ENCODE measurements at places on chromosomes 12 and 14. TPM values are rescaled to one million over a fixed set of nuclear protein-coding genes. Genes with fewer than 3 reads are reported as not detected.

BDKRB1 gene
- total RNA-seq = not detected

SMIM41 gene
- not detected for total RNA-seq

LRCOL1 gene
- total RNA-seq = not detected

NANOG gene
- total RNA-seq = not detected

RERG gene
- not detected for total RNA-seq

IL31 gene
- total RNA-seq = 5.5 TPM

HNRNPC gene
- total RNA-seq = 958 TPM

TAS2R20 gene
- total RNA-seq = 2.1 TPM

HSP90AA1 gene
- 993 TPM for total RNA-seq

CD27 gene
- 82.1 TPM for total RNA-seq

CCDC175 gene
- not detected for total RNA-seq

VWF gene
- total RNA-seq = not detected

BHLHE41 gene
- not detected for total RNA-seq

MUCL1 gene
- total RNA-seq = not detected

UBC gene
- 883 TPM for total RNA-seq

SERPINA10 gene
- total RNA-seq = not detected

APOF gene
- not detected for total RNA-seq

GPR84 gene
- 2.3 TPM for total RNA-seq

CIT gene
- total RNA-seq = 40.3 TPM

ADCY6 gene
- total RNA-seq = 0.78 TPM

MSRB3 gene
- not detected for total RNA-seq

GPD1 gene
- total RNA-seq = 0.88 TPM

MMP17 gene
- 0.39 TPM for total RNA-seq

PRPH gene
- not detected for total RNA-seq

KRT2 gene
- total RNA-seq = not detected

FBRSL1 gene
- 80.2 TPM for total RNA-seq

AKAP5 gene
- 1.1 TPM for total RNA-seq

OR6C3 gene
- total RNA-seq = not detected

RND1 gene
- 7.9 TPM for total RNA-seq

OR4N2 gene
- not detected for total RNA-seq

KRT7 gene
- total RNA-seq = 21.2 TPM

TEX52 gene
- total RNA-seq = 0.17 TPM

GPRC5A gene
- total RNA-seq = not detected

All from activated T-helper 1 cell treated with anti-CD3 and anti-CD28 coated beads, Interleukin-12 subunit alpha, Interleukin-12 subunit beta, Interleukin-2, Interleukin-4 antibody, amounts not matched to agents 30 ng/mL and 10 ng/mL and 1 ng/mL, durations not matched to agents 14 hours and 24 hours and 36 hours (primary cell).